Sigmoid colon (tissue), 7 donors: ENCODE measurements at places on chromosomes 7 and 10. TPM values are rescaled to one million over a fixed set of nuclear protein-coding genes. Genes with fewer than 3 reads are reported as not detected.

DNA sequence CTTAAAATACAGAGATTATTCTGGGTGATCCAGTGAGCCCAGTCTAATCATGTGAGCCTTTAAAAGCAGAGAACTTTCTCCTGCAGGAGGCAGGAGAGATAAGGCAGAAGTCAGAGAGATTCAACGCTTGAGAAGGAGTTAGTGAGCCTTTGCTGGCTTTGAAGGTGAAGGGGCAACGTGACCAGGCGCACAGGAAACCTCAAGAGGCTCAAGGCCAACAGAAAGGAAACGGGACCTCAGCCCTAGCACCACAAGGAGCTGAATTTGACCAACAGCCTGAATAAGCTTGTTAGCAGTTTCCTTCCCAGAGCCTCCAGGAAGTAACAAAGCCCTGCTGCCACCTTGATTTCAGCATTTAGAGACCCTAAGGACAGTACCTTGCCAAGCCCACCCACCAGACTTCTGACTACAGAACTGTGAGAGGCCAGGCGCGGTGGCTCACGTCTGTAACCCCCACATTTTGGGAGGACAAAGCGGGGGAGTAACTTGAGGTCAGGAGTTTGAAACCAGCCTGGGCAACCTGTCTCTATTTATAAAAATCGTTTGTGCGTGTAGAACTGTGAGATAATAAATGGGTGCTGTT is 87.3 kb upstream of the KAT6B start:
- DNase-seq = no peak

- DNase-seq = peak; percentile 66
Measured at GRCh38 chr7:38368191-38368605, 94.8 kb upstream of the TARP start.

DNA sequence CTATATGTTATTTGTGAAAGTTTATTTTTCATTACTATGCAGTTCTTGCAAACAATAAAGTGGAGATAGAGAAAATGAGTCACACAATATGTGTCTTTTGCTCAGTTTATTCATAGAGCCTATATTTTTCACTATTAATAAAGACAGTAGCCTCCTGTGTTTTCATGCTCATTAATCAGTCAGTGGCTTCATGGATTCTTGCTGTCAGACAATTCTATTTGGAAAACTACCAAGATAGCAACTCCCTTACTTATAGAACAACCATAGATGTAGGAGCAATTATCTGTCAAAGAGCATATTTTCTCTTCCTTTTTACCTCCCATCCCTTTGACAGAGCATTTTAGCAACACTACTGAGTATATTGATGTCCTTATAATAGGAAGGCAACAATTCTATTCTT is 132.7 kb upstream of the CALCR start:
- DNase-seq = no peak

DNA sequence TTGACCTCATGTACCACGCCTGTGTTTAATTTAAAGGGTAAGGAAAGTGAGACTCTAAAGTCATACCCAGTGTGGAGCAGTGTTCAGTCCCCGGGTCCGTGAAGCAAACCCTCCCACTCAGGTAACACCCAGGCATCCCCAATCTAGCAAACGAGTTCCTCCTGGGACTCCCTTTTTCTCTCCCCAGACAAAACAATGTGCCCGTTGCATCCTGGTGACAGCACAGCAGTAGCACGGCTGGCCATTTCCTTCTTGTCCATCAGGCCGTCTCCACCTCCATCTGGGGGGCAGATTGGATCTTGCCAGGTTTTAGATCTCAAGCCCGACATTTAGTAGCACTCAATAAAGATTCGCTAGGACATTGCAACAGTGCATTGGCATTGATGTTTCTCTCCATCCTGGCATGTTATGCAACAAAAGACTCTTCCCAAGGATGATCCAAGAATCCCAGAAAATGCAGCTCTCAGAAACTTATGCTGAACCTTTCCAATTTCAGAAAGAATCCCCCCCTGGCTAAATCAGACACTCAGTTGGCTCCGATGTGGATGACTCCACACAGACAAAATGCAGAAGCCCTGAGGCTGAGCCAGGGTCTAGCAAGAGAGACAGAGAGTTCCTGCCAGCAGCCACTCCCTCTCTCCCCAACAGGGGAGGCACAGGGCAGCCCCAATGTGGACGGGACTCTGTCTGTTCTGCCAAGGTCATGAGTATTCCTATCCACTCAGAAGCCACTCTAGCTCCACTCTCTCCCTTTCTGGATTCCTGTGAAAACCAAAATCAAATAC is 274.5 kb upstream of the MGMT start:
- peak; percentile 92 for DNase-seq

GRCh38 chr7:51587604-51588003 is 271.0 kb upstream of the COBL start:
- DNase-seq = no peak

- no peak for DNase-seq
Measured at GRCh38 chr7:100467638-100468373, 3.7 kb upstream of the SPACDR start.

DNA sequence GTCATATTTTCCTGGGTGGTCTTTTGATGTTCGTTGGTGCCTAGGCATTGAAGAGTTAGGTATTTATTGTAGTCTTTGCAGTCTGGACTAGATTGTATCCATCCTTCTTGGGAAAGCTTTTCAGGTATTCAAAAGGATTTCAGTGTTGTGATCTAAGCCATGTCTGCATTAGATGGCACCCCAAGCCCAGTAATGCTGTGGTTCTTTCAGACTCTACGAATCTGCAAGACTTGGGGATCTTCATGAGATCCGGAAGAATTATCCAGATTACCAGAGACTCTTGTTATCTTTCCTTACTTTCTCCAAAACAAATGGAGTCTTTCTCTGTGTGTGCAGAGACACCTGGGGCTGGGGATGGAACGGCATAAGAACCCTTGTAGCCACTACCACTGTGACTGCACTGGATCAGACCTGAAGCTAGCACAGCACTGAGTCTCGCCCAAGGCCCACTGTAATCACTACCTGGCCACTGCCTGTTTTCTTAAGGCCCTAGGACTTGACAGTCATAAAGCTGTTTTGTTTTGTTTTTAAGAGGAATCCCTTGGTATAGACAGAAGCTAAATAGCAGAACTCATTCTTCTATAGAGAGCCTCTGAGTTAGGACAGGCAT is 75.5 kb downstream of the MARCHF5 start:
- DNase-seq = no peak

The SPDYE11 gene
- not detected for total RNA-seq
